Bronchial epithelial cell (primary cell): ENCODE measurements at places on chromosomes 6 and 20. TPM values are rescaled to one million over a fixed set of nuclear protein-coding genes. Genes with fewer than 3 reads are reported as not detected.

LAMA4 gene
- 0.38 and 5.5 TPM in 2 replicates for total RNA-seq

SIRPG gene
- not detected in 2 replicates for total RNA-seq

PSORS1C1 gene
- total RNA-seq, result 5.1 and 6.3 TPM in 2 replicates

KIF6 gene
- not detected in 2 replicates for total RNA-seq

CYP39A1 gene
- 5.0 and 17.4 TPM in 2 replicates for total RNA-seq

PHACTR1 gene
- total RNA-seq, result under 0.01 and 0.38 TPM in 2 replicates

CALHM5 gene
- total RNA-seq, result under 0.01 TPM in 1 of 2 replicates, not detected in the other

PLCB1 gene
- total RNA-seq, result 1.1 and 2.9 TPM in 2 replicates

ADGRB3 gene
- not detected in 2 replicates for total RNA-seq

ULBP3 gene
- total RNA-seq, result 5.6 and 11.1 TPM in 2 replicates

PRSS16 gene
- 4.5 and 15.1 TPM in 2 replicates for total RNA-seq

CLVS2 gene
- total RNA-seq, result not detected in 2 replicates

COL20A1 gene
- not detected in 2 replicates for total RNA-seq

CCM2L gene
- total RNA-seq, result not detected in 2 replicates

EMILIN3 gene
- total RNA-seq, result not detected in 2 replicates

MEI4 gene
- total RNA-seq, result not detected in 2 replicates

PGC gene
- total RNA-seq, result not detected in 2 replicates

HSPA1L gene
- 0.53 and 1.4 TPM in 2 replicates for total RNA-seq

DEFB124 gene
- not detected in 2 replicates for total RNA-seq

BNIP5 gene
- not detected in 2 replicates for total RNA-seq

TBC1D20 gene
- 30.0 and 35.8 TPM in 2 replicates for total RNA-seq

PAK5 gene
- not detected in 2 replicates for total RNA-seq

MYCT1 gene
- 0.13 and 0.53 TPM in 2 replicates for total RNA-seq

SIRPD gene
- not detected in 2 replicates for total RNA-seq

SOBP gene
- 0.26 and 0.38 TPM in 2 replicates for total RNA-seq

PRDM13 gene
- not detected in 2 replicates for total RNA-seq

IL17A gene
- not detected in 2 replicates for total RNA-seq

TGM2 gene
- 0.51 and 5.5 TPM in 2 replicates for total RNA-seq

PRRT1 gene
- not detected in 2 replicates for total RNA-seq

SNAP91 gene
- total RNA-seq, result under 0.01 TPM in 1 of 2 replicates, not detected in the other

SLC16A10 gene
- under 0.01 and 0.26 TPM in 2 replicates for total RNA-seq

HLA-DPA1 gene
- 0.26 and 1.1 TPM in 2 replicates for total RNA-seq

PRSS35 gene
- 0.13 TPM in 1 of 2 replicates, not detected in the other for total RNA-seq

C6orf58 gene
- total RNA-seq, result not detected in 2 replicates

EBF4 gene
- 0.64 and 1.3 TPM in 2 replicates for total RNA-seq

GJA1 gene
- 118 and 127 TPM in 2 replicates for total RNA-seq

LIN28B gene
- total RNA-seq, result not detected in 2 replicates

FBXO5 gene
- 1.4 and 1.8 TPM in 2 replicates for total RNA-seq

UST gene
- 18.7 and 26.9 TPM in 2 replicates for total RNA-seq

IMPG1 gene
- total RNA-seq, result not detected in 2 replicates

ALDH5A1 gene
- total RNA-seq, result 0.53 and 1.9 TPM in 2 replicates

MLIP gene
- 0.53 and 9.3 TPM in 2 replicates for total RNA-seq

DAAM2 gene
- under 0.01 and 0.13 TPM in 2 replicates for total RNA-seq

CFAP61 gene
- 0.13 and 0.26 TPM in 2 replicates for total RNA-seq

CST5 gene
- total RNA-seq, result not detected in 2 replicates

GRM1 gene
- total RNA-seq, result under 0.01 TPM in 1 of 2 replicates, not detected in the other

RRAGD gene
- 3.4 and 5.5 TPM in 2 replicates for total RNA-seq

OPRL1 gene
- total RNA-seq, result under 0.01 and 0.13 TPM in 2 replicates

RAB23 gene
- 26.1 and 27.7 TPM in 2 replicates for total RNA-seq

PDCD2 gene
- 40.1 and 55.0 TPM in 2 replicates for total RNA-seq

ZNF318 gene
- total RNA-seq, result 1.8 and 2.1 TPM in 2 replicates

CALHM6 gene
- 0.64 and 0.79 TPM in 2 replicates for total RNA-seq

SLC35B2 gene
- total RNA-seq, result 50.4 and 52.9 TPM in 2 replicates

JPH2 gene
- total RNA-seq, result under 0.01 TPM in 2 replicates

RNF144B gene
- total RNA-seq, result 141 and 239 TPM in 2 replicates

NKAPL gene
- 0.79 and 1.2 TPM in 2 replicates for total RNA-seq

PDE7B gene
- total RNA-seq, result under 0.01 and 0.53 TPM in 2 replicates

HLA-DRA gene
- 0.13 TPM in 1 of 2 replicates, not detected in the other for total RNA-seq
